ENCODE measurements at places on chromosomes 11 and 22. TPM values are rescaled to one million over a fixed set of nuclear protein-coding genes. Genes with fewer than 3 reads are reported as not detected.

Gene PRG2
- total RNA-seq: not detected

Gene SLC22A12
- total RNA-seq: not detected

Gene SAA1
- total RNA-seq: 33,192 TPM

Gene TNNT3
- 0.44 TPM for total RNA-seq

Gene NPAS4
- not detected for total RNA-seq

Gene GGT1
- total RNA-seq: 140 TPM

Gene MUC2
- 0.04 TPM for total RNA-seq

Gene DBX1
- not detected for total RNA-seq

Gene CPT1B
- total RNA-seq: 3.8 TPM

Gene POTEH
- not detected for total RNA-seq

DNA sequence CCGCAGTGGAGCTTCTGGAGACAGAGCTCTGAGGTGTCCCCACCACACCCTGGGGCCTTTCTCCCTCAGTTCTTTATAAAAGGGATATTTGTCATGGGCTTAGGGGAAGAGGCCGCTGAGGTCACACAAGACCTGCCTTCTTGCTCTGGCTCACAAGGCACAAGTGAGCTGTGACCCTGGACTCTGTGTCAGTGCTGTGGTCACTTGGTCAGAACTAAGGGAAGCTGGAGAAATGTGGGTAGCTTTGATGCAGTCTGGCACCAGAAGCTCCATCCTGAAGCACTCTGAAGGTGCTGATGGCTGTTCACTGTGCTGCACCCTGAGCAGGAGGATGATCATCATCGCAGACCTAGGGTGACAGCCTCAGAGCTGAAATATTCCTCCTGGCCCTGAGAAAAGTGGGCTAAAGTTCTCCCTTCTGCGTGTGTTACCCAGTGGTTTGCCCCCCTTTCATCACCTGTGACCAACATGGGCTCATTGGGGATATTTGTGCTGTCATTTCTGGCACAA, 28.1 kb upstream of the VPREB1 start:
- no peak for DNase-seq

DNA sequence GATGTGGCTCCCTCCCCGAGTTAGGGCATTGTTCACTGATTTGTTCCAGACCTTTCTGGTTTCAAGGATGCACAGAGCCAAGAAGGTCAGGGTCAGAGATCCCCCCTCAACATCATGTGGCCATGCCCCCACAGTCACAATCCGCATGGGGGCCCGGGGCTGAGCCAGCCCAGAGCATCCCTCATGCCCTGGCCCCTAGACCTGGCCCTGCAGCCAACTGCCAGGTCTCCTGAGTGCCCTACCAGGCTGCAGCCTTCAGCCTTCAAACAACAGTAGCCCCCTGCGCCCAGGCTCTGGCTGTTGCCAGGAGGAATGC, 142.4 kb downstream of the CRYBB2 start:
- DNase-seq: no peak

DNA sequence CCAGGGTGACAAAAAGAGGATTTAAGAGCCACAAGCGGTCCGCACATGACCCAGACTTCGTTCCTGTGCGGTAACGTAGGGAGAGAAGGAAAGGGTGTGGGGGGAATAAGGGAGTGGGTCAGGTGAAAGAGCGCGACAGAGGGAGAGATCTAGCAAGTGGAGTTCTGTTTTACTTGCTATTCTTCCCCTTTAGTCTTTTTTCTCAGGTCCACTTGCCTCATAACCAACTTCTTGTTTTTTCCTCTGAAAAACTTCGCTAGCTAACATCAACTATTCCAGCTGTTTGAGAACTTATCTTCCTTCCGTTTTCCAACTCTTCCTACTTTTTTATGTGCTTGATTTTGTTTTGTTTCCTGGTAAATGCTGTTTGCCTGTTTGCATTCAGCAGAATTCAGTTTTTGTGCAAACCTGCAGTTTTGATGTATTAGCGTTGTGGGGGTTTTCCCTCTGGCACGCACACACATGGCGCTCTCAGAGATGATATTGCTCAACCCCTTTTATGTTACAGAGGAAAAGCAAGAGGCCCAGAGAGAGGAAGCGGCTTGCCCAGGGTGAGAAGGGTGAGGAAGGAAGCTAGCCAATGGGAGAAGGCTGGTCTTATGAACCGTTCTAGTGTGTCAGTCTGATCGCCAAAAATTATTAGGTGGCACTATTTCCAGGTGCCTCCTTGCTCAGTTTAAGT, 592 bp upstream of the CTSC start:
- DNase-seq: peak; percentile 65

DNA sequence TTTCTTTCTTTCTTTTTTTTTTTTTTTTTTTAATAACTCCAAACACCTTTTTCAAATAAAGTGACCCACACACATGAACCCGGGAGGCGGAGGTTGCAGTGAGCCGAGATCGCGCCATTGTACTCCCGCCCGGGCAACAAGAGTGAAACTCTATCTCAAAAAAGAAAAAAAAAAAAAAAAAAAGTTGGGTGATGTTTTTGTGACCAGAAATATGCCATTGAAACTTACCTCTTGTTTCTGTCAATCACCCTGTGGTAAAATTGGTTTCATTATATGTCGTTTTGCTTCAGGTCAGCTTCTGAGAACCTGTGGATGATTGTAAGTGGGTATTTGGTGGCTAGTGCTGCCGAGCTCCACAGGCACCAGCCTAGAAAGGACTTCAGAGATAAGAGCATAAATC, 238.8 kb downstream of the TBC1D22A start:
- DNase-seq: no peak

DNA sequence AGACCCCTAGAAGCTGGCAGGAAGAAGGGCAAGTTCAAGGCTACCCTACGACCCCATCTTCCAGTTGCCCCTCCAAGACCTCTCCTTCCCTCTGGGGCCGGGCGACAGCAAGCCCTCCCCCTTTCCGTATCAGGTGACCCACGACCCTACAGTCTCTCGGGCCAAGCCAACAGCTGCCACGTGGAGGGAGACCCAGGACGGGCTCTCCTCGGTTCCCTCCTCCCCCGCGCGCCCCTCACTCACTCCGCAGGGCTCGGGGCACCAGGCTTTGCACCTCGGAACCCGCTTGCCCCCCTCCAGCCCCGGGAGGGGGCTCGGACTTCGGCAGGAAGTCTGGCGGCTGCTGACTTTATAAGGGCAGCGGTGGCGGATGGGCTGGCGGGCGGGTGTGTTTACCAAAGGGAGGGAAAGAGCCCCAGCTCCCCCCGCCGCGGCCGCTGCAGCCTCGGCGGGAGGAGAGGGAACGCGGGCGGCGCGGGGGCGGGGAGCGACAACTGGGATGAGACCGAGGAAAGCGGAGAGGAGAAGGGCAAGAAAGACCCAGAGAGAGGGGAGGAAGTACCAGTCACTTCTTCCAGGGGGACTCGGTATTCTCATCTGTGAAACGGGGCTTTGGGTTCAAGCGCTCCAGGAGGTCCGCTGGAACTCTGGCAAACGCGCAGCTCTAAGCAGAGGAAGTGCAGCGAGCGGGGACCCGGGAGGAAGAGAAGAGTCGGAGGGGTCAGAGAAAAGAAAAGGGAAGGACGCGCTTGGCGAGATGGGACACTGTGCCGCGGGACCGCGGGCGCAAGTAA, 767 bp downstream of the SLC43A1 start:
- peak; percentile 88 for DNase-seq

GRCh38 chr11:130159657-130160497, at the start of gene ST14:
Gene ST14, plus strand, starts transcription at chr11:130159782. Its CDS starts 198 bp downstream, at chr11:130159980.
- DNase-seq: no peak

- no peak for DNase-seq
These were observed 5.3 kb downstream of the OSBP start for GRCh38 chr11:59610289-59610688.

- peak; percentile 79 for DNase-seq
These were observed 112.7 kb upstream of the OR4B1 start for GRCh38 chr11:48103621-48104567.

DNA sequence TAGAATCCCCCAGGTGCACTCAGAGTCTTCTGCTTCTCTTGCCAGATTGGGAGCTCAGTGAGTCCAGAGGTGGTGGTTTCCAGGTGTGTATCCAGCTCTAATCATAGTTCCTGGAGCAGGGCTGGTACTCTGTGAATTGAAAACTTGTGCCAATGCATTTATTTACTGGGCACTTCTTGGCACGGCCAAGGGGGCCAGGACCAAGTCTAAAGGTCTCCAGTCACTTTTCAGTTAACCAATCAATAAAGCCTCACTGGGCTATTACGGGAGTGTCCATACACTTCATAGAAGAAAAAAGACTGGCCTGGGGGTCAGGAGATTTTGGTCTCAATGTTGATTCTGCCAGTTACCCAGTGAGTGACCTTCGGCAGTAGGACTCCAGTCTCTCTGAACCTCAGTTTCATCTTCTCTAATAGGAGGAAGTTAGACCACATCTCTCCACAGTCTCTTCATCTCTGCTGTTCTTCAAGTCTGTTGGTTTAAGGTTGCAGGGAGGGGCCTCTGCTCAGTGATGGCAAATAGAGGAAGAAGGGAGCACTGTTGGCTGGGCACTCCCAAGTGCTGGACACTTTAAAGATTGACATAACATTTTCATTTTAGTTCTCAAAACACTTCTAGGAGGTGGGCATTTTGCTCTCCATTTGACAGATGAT, 188.5 kb upstream of the E2F8 start:
- DNase-seq: peak; percentile 72

DNA sequence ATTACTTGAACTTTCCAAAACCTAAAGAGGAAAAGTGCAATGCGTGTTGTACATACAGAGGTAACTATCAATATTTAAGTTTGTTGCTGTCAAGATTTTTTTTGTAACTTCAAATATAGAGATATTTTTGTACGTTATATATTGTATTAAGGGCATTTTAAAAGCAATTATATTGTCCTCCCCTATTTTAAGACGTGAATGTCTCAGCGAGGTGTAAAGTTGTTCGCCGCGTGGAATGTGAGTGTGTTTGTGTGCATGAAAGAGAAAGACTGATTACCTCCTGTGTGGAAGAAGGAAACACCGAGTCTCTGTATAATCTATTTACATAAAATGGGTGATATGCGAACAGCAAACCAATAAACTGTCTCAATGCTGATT, 2.1 kb downstream of the ADM start:
- DNase-seq: no peak

DNA sequence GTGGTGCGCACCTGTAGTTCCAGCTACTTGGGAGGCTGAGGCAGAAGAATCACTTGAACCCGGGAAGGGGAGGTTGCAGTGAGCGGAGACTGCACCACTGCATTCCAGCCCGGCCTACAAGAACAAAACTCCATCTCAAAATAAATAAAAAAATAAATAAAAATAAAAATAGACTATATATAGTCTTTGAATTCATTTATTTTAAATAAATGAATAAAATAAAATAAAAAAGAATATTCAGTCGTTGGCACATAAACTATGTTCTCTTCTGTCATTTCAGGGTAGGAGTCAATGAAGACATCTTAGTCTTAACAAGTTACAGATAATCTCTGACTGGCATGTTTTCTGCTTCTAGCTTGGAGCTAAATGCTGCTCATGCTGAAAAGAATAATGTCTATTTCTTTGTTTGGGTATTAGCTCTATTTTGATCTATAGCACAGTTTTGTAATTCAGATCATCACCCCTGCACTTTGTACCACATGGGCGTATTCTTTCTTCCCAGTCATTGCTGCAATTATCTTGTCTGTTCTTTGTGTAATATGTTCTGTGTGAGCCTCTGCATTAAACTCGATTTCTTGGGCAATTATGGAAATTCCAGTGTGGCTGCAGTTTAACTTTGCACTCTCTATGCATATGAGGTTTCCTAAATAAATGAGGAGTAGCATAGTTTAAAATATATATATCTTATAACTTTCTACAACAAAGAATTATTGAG, 1.4 kb upstream of the MS4A14 start:
- no peak for DNase-seq

DNA sequence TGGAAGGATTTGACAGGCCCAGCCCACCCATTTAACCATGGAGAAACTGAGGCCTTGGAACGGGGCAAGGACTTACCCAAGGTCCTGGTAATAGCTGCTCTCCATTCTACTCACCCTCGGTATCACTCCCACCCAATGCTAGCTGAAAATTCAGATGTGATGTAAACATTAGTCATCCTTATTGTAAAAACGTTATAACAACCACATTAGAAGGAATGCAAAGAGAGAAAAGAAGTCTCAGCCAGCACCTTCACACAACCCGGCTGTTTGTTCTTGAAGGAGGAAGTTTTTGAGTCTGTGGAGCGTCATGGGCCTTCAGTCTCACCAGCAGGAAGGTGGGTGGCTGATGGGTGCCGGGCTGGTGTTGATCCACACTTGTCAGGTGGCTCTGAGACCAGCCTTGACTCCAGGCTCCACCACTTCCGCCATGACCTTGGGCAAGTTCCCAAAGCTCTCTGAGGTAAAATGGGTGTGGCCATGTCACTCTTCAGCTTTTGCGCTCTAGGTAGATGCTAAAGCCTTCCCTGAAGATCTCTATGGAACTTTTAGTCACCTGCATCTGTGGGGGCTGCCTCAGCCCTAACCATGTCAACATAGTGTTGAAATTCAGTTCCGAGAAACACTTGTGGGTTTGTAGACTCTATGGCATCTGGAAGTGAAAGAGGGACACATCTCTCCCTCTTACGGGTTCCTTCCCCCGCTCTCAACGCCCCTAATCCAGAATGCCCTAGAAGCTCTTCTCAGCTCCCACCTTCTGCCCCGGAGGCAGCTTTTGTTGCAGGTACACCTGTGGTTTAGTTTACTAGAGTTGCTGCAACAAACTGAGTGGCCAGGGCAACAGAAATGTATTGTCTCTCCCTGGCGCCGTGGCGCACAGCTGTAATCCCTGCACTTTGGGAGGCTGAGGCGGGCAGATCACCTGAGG, 14.8 kb downstream of the CD6 start:
- no peak for DNase-seq

GRCh38 chr22:36166518-36167220, 6.1 kb upstream of the APOL3 start:
- DNase-seq: peak; percentile 83

DNA sequence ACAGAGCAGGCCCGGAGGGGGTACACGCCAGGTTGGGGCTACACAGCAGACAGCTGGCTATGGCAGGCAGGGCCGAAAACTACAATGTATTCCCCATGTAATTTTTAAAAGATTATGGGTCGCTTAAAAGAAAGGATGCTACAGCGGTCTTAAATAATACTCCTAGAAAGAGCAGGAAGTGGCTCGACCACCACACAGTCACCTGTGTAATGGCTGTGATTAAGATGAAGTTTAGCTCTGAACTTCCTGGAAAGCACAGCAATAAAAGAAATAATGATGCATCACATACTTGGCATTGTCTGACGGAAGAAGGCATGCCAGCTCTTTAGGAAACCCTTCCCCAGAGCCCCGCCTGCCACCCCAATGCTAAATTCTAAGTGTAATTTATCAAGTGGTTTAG, 32.6 kb downstream of the WNT11 start:
- no peak for DNase-seq

GRCh38 chr11:127218275-127218608, 217.7 kb upstream of the KIRREL3 start:
- no peak for DNase-seq

DNA sequence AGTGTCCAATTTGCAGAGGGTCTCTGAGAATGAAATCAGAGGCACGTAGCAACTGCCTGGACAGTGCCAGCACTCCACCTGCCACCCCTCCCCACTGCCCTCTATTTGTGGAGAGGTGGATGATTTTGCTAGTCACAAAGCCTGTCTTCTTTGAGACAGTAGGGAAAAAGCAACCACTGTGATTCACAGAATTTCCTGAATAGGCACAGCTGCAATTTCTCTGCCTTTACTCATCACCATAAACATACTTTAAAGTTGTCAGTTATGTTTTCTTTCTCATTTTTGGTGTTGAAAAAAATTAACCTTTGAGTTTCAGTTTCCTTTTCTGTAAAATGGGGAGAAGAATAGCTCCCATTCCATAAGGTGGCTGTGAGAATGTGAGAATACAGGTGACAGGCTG, 134.3 kb downstream of the TEAD1 start:
- no peak for DNase-seq
